ENCODE measurements at places on chromosomes 1 and 21. TPM values are rescaled to one million over a fixed set of nuclear protein-coding genes. Genes with fewer than 3 reads are reported as not detected.

Gene CFAP141
- not detected for total RNA-seq

Gene ANGPTL1
- 8.1 TPM for total RNA-seq

Gene CREG1
- 56.3 TPM for total RNA-seq

Gene TRIM58
- total RNA-seq, result under 0.01 TPM

Gene PLA2G2C
- not detected for total RNA-seq

Gene RGS13
- total RNA-seq, result not detected

Gene PROK1
- not detected for total RNA-seq

Gene PEAR1
- total RNA-seq, result 5.6 TPM

Gene PCP4
- total RNA-seq, result not detected

Gene MYOG
- total RNA-seq, result not detected

Data from smooth muscle cell of trachea (primary cell).